Posterior vena cava (tissue), 2 donors: ENCODE measurements at places on chromosomes 7 and 10. TPM values are rescaled to one million over a fixed set of nuclear protein-coding genes. Genes with fewer than 3 reads are reported as not detected.

- DNase-seq = no peak
Observed at GRCh38 chr7:126698909-126699308, 553.8 kb downstream of the GRM8 start.

GRCh38 chr7:29841926-29842701 lies 35.8 kb downstream of the WIPF3 start:
- no peak for DNase-seq

- no peak for DNase-seq
Observed at GRCh38 chr10:63324495-63324854, 141.3 kb downstream of the JMJD1C start.

Gene GHRHR
- 1.2 TPM for total RNA-seq

GRCh38 chr7:114943953-114944744 lies 22.3 kb downstream of the MDFIC start:
- DNase-seq = no peak

DNA sequence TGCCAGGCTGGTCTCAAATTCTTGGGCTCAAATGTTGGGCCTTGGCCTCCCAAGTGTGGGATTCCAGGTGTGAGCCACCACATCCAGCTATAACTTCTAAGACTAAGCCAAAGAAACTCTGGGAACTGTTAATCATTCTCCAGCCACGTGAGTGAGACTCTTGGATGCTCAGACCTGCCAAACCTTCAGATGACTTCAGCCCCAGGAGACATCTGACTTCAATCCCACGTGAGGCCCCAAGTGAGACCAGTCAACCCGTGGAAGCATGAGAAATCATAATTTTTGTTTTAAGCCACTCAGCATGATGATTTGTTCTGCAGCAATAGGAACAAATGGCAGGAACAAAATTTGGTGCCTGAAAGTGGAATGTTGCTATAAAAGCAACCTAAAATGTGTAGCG lies 4.3 kb upstream of the PCBD1 start:
- no peak for DNase-seq

DNA sequence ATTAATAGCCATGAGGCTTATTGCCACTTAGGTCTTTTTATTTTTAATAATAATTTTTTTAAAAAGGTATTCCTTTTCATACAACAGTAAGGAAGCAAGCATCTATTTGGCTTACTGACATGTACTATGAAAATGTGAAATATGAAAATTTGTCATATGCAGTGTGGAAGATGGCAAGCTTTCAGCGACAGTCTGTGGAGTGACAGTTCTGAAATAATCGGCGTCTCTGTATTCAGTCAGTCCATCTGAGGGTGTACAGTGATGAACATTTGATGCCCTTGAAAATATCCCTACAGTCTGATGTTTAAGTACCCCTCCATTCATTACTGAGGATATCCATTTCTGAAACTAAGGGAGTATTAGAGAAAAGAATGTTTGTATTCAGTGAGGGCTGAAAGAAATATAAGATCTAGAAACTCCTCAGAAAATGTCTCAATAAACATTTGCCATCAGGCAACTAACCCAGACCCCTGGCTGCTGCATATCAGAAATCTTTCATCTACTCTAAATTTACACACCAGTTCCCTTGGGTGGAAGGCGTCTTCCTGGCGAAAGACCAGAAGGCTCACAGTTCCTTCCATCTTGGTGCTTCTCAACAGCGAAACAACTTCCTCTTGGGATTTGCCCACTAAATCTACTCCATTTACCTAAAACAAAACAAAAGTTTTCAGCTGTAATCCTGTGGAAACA lies 440.6 kb downstream of the PARD3 start:
- no peak for DNase-seq

Gene TFEC
- 8.0 TPM for total RNA-seq

DNA sequence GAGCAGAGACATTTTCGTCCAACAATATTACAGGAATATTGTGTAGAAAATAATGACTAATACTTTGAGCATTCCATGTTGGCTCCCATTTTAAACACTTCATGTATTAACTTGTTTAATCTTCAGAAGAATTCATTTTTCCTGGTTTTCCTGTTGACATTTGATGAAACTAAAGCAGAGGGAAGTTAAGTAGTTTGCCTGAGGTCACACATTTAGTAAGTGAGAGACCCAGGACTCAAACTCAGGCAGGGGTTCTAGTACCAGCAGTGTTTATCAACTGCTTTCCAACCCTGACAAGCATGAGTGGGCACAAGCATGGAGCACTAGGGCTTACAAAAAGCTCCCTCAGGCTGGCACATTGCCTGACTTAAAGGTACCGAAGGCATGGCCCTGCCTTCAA lies 719.1 kb downstream of the AUTS2 start:
- DNase-seq = no peak

Gene PRR15
- total RNA-seq = 1.1 TPM

- no peak for DNase-seq
Observed at GRCh38 chr7:141178486-141179135, 104.7 kb downstream of the TMEM178B start.

GRCh38 chr7:134449680-134450079 lies 9.2 kb downstream of the AKR1B1 start:
- DNase-seq = no peak

DNA sequence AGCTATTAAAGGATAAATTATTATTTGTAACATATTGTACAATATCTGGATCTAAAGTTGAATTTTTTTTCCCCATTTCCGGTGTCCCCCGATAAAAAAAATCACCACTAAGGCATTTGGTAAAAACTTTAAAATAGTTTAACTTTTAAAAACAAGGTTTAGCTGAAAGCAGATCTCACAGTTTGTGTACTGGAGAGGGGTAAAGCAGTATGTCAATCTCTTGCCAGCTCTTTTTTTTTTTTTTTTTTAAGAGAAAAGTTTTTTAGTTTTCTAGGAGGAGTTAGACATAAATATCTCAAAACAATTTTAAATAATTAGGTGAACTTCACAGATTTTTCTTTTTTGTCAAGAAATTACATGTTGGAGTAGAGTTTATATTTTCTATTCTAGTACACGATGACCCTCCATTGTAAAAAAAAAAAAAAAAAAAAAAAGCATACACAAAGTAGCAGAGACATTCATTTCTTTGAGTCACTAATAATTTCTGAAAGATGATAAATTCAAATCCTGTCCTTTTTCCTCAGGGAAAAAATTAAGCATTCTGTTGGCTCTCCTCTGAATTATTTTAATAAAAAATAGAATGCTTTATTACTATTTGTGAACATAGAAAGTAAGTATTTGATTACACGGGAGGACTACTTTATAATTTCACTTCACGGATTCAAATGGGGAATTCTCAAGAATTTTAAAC lies 1.9 kb upstream of the HBP1 start:
- DNase-seq = no peak

DNA sequence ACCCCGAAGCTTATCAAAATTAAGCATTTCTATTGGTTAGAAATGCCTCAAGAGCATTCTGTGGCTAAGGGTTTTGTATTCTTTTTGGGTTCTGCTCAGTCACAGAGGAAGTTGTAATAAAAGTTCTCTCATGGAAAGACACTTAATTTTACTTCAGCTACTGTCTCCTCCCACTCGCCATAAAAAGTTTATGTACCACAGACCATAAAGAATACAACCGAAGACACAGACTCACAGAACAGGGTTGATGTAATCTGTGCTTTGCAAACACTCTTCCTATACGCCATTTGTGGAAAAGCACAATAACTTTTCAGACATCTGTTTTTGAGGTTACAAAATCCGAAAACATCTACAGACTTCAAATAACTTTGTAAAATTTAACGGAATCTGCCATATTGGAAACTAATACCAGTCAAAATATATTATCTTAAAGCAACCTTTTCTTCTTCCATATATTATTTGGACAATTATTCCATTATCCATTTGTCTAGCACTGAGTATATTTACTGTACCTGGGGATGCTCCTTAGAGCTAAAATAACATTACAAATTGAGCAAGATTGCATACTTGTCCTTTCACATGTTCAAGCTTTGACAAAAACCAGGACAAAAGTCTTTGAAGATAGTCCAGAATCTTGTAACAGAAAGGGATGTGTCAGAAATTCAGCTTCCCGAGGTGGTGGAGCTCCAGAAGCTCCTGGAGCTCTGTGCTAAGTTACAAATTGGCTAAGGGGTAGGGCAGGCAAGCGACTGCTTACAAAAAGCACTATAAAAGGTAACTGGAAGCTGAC lies 219.0 kb upstream of the MEOX2 start:
- no peak for DNase-seq

DNA sequence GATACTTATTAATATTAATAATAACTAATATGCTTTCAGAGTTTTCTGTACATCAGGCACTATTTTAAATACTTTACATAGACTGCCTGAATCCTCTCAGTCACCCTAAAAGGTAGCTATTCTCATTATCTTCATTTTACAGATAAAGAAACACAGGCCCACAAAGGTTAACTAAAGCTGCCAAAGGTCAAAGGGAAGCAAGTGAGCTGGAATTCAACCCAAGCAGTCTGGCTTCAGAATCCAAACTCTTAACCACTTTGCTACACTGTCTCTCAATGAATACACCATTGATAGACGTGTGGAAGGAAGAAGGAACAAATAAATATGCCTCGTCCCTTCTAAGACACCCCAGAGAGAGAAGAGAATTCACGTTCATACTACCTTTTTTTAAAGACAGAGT lies 52.0 kb downstream of the GFRA1 start:
- DNase-seq = no peak
